ENCODE measurements at places on chromosomes 6 and 20.

DNA sequence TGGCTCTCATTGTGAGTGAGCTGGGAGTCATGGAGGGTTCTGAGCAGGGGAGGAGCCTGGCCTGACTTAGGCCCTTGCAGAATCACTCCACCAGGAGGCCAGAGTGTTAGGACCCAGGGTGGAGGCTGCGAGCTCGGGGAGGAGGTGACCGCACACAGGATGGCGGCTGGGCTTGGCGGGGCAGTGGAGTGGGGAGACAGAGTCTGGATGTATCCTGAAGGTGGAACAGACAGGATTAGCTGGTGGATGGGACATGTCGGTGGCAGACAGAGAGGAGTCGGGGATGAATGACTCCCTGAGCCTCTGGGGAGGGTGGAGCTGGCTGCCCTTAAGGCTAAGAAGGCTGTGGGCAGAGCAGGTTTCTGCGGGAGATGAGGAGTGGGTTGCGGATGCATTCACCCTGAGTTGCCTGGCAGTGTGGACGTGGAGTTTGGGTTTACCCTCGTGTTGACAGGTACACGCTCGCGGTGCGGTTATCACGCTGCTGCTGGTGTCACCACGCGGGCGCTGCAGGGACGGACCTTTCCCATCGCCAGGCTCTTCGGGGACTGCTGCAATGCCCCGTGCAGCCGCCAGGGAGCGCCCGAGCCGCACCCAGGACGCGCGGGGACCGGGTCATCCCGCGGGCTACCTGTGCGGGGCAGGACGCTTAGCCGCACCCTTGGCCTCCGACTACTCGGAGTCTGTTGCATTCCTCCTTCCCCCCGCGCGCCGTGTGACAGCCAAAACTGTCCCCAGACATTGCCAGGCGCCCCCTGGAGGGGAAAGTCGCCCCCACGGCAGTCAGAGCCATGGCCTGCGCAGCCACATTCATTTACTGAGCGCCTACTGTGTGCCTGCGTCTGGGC lies 43.0 kb upstream of the PTGIS start:
- DNase-seq: peak; percentile 65

DNA sequence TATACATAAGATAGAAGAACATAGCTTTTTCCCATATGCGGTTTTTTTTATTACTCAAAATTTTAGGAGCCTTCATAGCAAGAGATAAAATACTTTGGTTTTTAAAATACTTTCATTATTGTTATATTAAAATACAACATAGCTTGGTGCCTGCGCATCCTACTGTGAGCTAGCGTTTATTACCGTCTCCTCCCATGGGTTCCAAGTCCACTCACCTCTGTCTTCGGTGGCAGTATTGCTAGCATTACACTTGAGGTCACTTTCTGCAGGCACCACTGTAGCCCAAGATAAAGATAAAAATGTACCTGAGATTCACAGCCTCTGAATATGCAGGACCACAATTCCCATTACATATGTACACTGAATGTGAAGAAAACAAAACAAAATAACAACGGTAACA lies 326.7 kb downstream of the TPBG start:
- DNase-seq: no peak

- no peak for DNase-seq
Observed at GRCh38 chr6:128036808-128037570, 136.1 kb upstream of the THEMIS start.

DNA sequence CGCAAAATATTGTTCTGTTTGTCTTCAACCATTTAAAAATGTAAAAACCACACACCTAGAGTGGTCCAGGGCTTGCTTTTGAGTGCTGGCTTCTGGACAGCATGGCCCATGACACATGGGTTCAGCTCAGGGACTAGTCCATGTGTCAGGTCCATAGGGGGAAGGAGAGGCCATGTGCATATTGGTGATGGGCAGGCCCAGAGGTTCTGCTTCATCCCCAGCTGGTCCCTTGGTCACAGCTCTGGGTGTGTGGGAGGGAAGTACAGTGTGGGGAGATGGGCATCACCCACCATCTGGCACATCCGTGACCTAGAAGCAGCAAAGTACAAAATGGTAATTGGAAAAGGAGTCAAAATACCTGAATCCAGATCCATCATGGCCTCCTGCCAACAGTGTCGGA lies 50.7 kb downstream of the STK35 start:
- DNase-seq: no peak

DNA sequence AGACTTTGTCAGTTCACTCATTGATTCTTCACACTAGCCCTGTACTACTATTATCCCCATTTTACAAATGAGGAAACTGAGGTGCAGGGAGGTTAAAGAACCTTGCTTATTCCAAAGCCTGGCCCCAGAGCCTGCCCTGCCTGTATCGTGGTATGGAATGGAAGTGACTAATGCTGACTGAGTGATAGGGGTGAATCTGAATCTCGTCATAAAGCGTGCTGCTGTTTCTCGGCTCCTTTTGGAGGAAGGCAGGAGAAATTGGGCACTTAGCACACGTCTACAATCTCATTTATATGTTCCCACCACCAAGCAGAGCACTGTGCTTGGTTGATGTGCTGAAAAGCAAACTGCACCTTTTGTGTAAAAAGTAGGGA lies 17.1 kb downstream of the GFRA4 start:
- no peak for DNase-seq

All from RCC 7860 (cell line).